ENCODE measurements at places on chromosomes 12 and 14.

DNA sequence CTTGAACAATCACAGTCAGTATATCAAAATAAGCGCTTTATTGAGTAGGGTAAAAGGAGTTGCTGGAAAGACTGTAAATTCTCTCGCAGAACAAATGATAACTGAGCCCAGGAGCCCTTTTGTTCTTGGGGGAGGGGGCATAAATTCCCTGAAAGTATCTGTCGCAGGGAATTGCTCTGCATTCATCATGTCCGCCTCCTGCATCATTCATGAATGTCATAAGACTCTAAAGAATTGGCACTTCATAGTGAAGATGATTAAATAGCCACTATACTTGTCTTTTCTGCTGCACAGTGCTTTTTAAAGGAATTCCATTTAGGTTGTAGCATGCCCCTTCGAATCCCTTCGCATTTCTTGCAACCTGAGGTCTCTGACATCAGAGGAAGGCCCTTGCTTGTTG is 762.3 kb downstream of the DIO2 start:
- no peak for DNase-seq

GRCh38 chr14:92944976-92945375 is 22.0 kb downstream of the CHGA start:
- peak; percentile 84 for DNase-seq

DNA sequence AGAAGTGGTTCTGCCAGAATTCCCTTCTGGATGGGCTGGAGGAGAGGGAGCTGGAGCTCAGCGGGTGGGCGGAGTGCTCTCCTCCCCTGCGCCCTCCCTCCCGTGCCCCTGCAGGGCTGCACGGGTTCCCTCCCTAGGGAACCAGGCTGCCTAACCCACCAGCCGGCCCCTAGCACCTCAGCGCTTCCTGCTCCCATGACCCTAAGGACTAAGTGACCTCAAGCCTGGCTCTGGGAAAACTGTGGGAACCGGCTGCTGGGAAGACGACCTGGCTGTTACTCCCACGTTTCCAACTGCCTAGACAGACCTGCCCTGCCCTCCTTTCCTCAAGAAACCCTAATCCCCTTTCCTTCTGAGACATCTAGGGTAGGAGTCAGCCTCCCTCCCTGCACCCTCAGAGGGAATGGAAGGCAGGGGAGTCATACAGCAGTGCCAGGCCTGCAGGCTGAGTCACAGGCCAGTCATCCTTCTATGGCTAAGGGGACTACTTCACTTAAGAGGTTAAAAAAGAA is 31.5 kb downstream of the SLC6A12 start:
- DNase-seq, result no peak

DNA sequence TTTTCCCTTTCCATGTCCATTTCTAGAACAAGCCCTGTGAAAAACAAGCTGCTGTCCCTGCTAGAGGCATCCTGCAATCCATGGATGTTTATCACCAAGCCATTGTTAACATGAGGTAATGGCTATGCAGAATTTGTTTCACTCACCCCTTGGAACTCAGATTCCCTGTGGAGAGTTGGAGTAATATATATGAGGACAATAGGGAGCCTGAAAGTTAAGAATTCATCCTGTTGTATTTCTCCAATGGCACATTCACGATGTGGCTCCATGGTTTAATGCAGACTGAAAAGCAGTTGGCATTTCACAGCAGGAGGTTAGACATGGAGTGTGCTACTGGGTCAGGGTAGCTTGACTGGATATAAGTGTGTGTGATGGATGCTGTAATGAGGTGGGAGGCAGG is 32.4 kb downstream of the GPR65 start:
- DNase-seq, result no peak

GRCh38 chr12:8065991-8066594 is at the start of gene C3AR1:
Gene C3AR1, minus strand, starts transcription at chr12:8066359. Its CDS starts 6,174 bp downstream, at chr12:8060185.
- no peak for DNase-seq

DNA sequence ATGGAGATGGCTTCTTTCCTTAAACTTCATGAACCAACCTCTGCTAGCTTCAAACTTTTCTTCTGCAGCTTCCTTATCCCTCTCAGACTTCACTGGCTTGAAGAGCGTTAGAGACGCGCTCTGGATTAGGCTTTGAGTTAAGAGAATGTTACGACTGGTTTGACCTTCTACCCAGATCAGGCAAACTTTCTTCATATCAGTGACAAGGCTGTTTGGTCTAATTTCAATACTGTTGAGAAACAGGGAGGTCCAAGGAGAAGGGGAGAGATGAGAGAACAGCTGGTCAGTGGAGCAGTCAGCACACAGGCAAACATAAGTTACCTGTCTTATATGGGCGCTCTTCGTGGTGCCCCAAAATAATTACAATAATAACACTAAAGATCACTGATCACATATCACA is 14.9 kb downstream of the SCAF11 start:
- DNase-seq, result no peak

GRCh38 chr12:116939734-116940133 is 29.0 kb downstream of the FBXW8 start:
- no peak for DNase-seq

- peak; percentile 53 for DNase-seq
These were observed 2.6 kb downstream of the RTL1 start for GRCh38 chr14:100900837-100901390.

GRCh38 chr12:13233830-13234641 is 37.5 kb downstream of the EMP1 start:
- no peak for DNase-seq

DNA sequence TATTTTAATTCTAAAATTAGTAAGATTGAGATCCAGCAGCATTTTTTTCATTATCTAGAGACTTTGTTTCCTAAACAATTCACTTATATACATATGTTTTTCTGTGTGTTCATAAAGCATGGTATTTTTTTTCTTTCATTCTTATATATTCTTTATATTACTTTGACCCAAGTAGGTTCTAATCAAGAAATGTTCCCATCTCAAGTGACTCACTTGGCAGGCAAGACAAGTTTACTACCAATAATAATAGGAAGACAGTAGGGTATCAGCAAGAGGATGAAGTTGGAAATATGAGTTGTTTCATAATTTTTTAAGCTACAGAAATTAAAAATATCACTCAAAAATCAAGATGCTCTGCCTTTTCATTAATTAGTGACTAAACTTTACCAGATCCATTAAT is 613.4 kb upstream of the ATP2B1 start:
- DNase-seq, result no peak

- DNase-seq, result no peak
These were observed 140.9 kb downstream of the ESRRB start for GRCh38 chr14:76516884-76517283.

DNA sequence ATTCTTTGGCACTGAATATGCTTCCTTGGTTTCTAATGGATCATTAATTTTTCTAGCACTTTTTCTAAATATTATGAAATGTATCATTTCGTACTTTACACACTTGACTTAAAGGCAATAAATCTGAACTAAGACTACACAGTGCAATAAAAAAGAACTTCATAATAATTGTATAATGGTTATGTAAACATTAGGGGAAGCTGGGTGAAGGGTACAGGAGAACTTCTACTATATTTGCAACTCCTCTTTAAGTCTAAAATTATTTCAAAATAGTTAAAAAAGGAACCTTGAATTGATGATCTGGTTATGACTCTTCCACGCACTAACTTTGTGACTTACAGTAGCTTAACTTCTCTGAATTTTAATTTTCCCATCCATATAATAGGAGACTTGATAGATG is 5.1 kb upstream of the NOVA1 start:
- no peak for DNase-seq

GRCh38 chr14:85063747-85064146 is 466.2 kb upstream of the FLRT2 start:
- no peak for DNase-seq

DNA sequence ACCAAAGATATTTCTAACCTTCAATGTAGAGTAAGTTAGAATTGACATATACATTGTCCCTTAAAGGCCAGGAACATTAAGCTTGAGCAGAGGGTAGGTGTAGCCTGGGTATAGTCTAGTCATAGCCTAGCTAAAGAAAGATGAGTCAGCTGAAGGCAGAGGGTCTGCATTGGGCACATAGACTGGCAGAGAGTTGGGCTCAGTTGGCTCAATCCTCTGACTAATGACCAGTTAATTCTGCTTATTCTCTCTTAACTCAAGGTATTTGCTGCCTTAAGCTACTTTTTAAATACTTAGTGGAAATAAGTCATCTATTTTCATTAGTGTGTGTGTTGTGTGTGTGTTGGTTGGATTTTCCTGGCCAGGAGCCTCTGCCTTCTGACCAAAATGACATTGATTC is 467.1 kb downstream of the RAD51B start:
- no peak for DNase-seq

DNA sequence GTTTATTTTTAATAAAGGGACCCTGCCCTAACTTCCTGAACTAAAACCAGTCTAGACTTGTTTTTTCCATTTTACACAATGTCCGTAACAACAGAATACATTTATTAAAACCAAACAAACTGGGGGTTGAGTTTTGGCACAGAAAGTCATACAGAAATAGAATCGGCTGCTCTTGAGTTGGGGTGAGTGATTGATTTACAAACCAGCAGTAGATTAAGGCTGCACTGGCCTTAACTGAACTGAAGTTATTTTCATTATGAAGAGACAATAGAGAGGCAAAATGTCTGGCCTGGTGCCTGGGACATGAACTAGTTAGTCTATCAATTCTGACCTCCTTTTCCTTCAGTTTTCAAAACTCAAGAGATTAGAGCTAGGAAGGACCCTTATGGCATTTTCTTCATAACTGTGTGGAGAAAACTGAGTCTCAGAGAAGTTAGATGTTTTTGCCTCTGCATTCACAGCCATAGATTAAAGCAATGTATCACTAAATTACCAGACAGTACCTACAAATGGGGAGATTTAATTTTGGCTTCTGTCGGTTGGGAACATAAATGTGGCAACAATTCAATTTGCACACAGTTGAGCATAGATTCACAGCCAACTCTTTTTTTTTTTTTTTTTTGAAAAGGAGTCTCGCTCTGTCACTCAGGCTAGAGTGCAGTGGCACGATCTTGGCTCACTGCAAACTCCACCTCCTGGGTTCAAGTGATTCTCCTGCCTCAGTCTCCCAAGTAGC is 19.8 kb upstream of the MGP start:
- DNase-seq, result no peak

- DNase-seq, result no peak
These were observed 279.3 kb downstream of the MED13L start for GRCh38 chr12:115998119-115998633.

- no peak for DNase-seq
These were observed 390.0 kb downstream of the AEBP2 start for GRCh38 chr12:19829100-19829853.

DNA sequence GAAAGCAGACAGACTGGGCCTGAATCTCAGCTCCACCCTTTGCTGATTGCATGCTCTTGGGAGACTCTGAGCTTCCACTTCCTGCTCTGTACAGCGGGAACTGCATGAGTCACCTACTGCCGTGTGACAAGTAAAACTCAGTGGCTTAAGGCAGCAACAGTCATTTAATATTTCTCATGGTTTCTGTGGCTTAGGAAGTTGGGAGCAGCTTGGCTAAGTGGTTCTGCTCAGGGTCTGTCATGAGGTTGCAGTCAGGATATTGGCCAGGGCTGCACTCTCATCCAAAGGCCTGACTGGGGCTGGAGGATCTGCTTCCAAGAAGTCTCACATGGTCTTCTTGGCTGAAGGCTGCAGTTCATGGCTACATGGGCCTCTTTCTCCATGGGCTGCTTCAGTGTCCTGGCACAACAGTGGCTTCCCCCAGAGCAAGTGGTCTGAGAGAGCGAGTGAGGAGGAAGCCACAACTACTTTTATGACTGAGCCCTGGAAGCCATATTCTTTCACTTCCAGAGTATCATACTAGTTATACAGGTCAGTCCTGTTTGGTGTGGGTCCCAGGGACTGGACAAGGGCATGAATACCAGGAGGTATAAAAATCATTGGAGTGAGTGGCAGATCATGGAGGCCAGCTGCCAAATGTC is 49.7 kb downstream of the FAM222A start:
- no peak for DNase-seq

DNA sequence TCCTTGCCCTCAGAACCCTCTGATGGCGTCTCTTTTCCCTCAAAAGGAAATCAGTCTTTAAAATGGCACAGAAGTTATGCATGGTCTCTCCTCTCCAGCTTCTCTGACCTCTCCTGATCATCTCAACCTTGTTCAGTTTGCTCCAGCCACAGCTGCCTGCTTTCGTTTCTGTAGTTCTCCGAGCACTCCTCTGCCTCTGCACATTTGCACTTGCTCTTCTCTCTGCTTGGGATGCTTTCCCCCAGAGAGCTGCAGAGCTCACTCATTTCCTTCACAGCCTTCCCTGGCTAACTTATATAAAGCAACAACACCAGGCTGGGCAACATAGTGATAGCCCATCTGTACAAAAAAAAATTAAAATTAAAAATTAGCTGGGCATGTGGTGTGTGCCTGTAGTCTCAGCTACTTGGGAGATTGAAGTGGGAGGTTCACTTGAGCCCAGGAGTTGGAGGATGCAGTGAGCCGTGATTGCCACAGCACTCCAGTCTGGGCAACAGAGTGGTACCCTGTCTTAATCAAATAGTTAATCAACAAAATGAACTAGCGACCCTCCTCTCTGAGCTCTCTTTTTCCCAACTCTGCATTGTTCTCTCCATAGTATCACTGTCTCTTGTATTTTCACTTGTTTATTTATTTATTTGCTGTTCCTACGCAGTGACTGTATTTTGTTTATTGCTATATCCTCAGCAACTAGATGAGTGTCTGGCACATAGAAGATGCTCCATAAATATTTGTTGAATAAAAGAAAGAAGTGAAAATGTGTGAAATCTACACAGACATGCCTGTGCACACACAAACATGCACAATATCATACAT is 37.7 kb downstream of the PPFIBP1 start:
- no peak for DNase-seq

DNA sequence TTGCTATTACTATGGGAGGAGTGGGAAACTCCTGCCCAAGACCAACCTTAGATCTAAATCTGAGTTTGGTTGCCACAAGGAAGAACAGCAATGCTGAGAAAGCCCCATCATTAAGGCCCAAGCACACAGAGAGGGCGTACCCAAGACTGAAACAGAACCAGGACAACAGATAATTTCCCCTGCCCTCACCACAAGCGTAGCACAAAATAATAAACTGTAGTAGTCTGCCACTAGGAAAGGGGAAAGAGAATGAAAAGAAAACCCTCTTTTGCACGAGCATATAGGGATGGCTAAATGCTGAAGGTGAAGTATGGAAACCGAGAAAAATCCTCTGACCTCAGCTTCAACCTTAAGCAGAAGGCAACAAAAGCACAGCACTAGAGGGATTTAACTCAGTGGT is 76.5 kb upstream of the DHRS4 start:
- DNase-seq, result no peak
